ENCODE measurements at places on chromosomes 3 and 15.

DNA sequence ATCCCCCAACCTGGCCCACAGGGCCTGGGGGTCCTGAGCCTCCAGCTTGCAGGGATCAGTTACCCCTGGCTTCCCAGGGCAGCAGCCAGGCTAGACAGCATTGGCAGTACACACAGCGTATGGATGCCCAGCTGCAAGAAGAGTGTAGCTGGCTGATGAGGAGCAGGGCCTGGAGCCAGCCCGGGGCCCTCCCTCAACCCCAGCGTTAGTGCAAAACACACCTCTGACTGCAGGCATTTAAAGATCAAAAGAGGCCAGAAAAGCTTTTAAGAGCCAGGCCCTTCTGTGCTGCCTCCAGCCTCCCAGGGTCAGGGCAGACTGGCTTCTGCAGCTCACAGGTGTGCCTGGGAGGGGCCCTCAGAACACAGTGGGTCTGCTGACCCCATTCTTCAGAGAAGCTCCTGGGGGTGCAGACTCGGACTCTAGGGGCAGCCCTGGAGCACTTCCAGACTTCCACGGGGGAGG lies 110.6 kb downstream of the ETFA start:
- peaks cover 23% of the 10 kb centered on the region for H3K4me1 ChIP-seq
- H3K27me3 ChIP-seq, result no peaks in the 10 kb centered on the region
- H3K36me3 ChIP-seq, result peaks cover under 1% of the 10 kb centered on the region
- no peak overlapping the region for H3K4me3 ChIP-seq
- no peak overlapping the region for H3K27ac ChIP-seq
- DNase-seq, result no peak

DNA sequence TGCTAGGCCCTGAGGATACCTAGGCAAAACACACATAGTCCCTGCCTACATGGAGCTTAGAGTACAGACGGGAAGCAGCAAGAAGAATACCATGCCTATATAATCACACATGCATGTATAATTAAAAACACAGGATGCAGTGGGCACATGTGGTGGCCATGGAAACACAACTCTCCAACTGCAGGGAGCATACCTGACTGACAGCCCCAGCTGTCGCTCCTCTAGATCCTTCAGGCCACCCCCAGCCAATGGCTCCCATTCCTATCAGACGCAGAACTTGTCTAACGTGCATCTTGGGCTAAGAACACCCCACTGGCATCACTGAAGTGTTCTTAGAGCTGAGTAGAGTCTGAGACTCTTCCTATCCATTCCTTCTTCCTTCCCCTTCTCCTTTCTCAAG lies 125.5 kb upstream of the FRMD4B start:
- no peak overlapping the region for H3K4me3 ChIP-seq
- H3K36me3 ChIP-seq, result no peaks in the 10 kb centered on the region
- DNase-seq, result no peak
- H3K4me1 ChIP-seq, result no peaks in the 10 kb centered on the region
- no peak overlapping the region for H3K27ac ChIP-seq

DNA sequence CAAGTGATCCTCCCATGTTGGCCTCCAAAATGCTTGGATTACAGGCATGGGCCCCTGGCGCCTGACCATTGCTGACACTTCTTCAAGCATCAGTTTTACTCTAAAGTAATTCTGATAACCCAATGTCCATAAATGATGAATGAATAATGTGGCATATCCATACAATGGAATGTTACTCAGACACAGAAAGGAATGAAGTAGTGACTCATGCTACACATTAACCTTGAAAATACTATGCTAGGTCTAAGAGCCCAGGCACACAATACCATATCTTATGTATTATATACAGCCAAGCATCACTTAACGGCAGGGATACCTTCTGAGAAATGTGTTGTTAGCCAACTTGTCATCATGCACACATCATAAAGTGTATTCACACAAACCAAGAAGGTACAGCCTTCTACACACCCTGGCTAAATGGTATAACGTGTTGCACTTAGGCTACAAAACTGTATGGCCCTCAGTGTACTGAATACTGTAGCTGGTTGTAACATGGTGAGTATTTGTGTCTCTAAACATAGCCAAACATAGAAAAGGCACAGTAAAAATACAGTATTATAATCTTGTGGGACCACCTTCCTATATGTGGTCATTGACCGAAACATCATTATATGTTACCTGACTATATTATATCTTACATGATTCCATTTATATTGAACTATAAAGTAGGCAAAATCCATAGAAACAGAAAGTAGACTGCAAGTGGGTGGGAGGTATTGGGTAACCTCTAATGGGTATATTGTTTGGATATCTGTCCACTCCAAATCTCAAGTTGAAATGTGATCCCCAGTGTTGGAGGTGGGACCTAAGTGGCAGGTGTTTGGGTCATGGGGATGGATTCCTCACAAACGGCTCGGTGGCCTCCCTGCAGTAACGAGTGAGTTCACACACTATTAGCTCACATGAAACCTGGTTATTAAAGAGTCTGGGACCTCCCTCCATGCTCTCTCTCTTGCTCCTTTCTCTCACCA lies 31.4 kb downstream of the MKRN2 start:
- H3K36me3 ChIP-seq, result peaks cover 96% of the 10 kb centered on the region
- no peaks in the 10 kb centered on the region for H3K4me1 ChIP-seq
- no peak for DNase-seq

GRCh38 chr3:40627095-40627494 lies 102.3 kb downstream of the ZNF621 start:
- H3K27ac ChIP-seq, result no peak overlapping the region

- no peaks in the 10 kb centered on the region for H3K27me3 ChIP-seq
- H3K27ac ChIP-seq, result no peak overlapping the region
- H3K36me3 ChIP-seq, result no peaks in the 10 kb centered on the region
- no peak for DNase-seq
Observed at GRCh38 chr15:32131803-32132202, 101.5 kb downstream of the CHRNA7 start.

- H3K27ac ChIP-seq, result peak overlapping the region; percentile 86
- no peaks in the 10 kb centered on the region for H3K27me3 ChIP-seq
- H3K4me3 ChIP-seq, result no peak overlapping the region
- H3K36me3 ChIP-seq, result no peaks in the 10 kb centered on the region
- peak; percentile 17 for DNase-seq
Observed at GRCh38 chr3:133159498-133160475, 121.6 kb downstream of the TMEM108 start.
